ENCODE measurements at places on chromosomes 16 and 17.

DNA sequence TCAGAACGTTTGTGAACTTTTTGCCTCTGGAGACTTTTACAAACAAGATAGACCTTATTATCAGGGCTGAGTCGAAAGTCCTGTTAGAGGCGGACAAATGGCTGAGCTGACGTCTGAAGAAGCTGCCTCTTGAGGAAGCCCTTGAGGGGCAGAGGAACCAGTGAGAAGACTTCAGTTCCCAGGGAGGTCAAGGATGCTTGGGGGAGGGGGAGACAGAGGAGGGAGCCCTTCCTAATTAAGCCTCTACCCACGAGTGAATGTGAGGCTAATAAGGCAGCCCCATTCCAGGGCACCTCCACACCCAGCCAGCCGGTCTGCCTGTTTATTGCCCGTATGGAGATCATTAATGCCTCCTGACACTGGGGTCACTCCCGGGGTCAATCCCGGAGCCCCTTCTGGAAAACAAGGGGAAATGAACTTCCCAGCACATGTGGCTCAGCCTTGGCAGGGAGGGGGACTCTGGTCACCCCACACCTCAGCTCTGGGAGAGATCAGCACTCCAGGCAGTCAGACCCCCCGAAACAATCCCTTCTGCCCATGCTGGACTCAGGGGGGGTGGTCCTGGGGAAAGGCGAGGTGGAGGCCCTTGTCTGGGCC, 9.2 kb upstream of the TBX4 start:
- no peak for DNase-seq

DNA sequence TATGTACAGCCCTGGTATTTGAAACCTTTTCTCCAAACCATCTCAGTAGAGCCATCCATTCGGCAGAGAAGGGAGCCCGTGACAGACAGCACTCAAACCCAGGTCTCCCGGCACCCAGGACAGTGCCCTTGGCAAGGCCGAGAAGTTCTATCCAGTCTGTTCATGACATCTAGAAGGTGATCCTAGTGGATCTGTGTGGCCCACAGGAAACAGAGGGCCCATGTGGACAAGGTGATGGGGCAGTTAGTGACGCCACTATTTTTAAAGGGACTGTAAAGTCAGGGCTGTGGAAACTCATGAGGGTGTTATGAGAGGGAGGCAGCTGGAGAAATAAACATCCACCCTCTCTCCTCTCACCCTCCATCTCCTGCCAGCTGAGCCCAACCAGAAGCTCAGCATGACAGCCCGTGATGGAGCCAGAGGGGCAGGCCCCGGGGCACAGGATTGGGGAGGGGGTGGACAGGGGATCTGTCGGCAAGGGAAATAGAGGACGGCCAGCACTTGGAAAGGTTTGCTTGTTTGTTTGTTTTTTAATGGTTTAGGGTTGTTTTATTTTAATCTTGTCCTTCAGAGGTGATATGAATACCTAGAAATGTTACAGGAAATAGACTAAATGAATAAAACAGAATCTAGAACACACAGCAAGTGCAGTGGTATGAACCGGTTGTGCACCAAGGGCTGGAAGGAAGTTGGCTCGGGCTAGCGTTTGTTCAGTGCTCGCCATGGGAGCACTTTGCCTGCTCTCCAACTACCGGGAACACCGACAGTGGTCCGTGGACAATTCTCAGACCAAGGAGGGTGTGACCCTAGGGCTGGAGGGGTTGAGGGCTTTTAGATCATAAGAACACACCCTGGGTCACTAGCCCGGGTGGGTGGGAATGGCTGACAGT, 17.1 kb downstream of the MYLK3 start:
- no peak for DNase-seq

DNA sequence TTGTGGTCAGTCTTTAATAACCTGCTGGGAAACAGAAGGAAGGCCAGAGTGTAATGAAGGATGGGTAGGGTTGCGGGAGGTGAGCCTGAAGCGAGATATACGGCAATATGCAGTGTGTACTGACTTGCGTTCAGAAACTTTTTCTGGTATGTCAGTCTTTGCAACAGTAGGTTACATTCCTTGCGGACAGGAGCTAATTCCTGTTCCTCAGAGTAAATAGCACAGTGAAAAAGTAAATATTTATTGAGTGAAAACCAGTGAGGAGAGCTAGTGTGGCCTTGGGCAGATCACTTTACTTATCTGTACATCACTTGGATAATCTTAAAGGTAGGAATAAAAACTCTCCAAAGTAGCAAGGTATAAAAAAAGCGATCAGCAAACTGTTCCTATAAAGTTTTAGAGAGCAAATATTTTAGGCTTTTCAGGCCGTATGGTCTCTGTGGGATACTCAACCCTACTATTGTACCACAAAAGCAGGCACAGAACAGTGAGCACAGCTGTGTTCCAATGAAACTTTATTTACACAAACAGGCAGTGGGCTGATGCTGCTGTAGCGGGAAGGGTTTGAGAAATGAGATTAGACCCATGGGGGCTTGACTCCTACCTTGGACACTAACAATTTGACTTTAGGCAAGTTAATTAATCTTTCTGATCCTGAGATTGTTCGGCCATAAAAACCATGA, 348.0 kb downstream of the UTP18 start:
- DNase-seq: no peak

DNA sequence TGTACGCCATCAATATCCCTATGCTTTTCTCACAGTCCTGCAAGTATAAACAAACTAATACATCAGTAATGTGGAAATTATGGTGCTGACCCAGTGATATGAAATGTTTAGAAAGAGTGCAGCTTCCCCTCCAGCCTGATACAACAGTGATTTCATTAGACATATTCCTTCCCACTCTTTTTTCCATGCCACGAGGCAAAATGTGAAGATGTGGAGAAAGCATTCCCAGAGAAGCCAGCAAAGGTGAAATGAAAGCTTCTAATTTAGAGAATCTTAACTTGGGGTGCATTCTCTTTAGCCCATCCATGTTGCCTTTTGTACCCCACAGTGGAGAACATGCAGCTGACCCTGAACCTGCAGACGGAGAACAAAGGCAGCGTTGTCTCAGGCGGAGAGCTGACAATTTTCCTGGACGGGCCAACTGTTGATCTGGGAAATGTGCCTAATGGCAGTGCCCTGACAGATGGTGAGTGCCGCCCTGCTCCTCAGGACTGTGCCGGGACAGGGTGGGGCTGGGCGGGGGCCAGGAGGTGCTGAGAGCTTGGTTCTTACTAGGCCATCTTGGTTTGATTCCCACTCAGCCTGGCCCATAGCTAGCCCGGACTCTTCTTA, 77.8 kb downstream of the WWP2 start:
- no peak for DNase-seq

- no peak for DNase-seq
These were observed 22.2 kb upstream of the C17orf113 start for GRCh38 chr17:42072323-42073187.

GRCh38 chr17:76920364-76921139, 52.3 kb downstream of the MGAT5B start:
- no peak for DNase-seq

- no peak for DNase-seq
These were observed 105.4 kb downstream of the ZNF423 start for GRCh38 chr16:49750341-49751000.

DNA sequence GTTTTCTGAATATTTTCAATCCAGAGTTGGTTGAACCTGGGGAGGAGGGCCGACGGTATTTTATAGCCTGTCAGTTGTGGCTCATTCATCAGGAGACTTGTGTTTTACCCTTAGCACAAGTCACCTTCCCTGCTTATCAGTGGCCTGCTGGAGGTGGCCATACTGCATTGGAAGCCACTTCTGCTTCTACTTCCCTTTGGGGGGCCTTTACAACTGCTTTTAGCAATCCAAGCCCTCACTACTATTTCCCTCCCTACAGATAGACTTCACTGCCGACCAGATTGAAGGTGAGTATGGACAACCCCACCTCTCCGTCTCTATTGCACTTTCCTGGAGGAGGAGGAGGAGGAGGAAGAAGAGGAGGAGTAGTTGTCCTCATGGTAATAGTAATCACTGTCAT, 4.4 kb downstream of the MYL4 start:
- no peak for DNase-seq

DNA sequence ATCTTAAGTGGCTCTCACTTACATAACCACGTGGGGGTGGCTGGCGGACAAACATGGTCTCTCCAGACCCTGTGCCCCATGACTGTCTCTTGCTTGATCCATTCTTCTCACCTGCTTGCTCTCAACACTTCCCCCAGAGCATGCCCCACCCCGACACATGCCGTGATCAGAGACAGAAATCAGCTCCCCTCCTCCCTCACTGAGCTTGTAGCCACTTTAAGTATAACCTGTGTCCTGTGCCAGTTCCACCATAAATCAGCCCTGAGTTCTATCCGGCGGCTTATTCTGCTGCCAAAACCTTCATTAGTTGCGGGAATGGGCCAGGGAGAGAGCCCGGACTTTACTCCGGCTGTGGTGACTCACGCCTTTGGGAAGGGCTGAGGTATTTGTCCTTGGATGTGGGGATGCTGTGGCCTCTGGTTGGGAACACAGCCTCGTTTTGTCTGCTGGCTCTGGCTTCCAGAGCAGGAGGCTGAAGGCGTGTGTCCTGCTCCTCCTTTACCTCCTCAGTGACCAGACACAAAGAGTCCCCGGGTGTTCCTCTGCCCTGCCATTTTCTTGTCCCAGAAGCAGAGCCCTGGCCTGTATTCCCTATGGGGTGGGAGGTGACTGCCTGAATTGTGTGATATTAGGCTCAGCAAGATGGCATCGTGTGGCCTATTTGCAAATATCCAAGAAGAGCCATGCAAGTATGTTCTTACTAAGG, 21.1 kb downstream of the ANKRD40 start:
- DNase-seq: no peak

- no peak for DNase-seq
These were observed 3.5 kb upstream of the LASP1NB start for GRCh38 chr17:38921756-38922411.

DNA sequence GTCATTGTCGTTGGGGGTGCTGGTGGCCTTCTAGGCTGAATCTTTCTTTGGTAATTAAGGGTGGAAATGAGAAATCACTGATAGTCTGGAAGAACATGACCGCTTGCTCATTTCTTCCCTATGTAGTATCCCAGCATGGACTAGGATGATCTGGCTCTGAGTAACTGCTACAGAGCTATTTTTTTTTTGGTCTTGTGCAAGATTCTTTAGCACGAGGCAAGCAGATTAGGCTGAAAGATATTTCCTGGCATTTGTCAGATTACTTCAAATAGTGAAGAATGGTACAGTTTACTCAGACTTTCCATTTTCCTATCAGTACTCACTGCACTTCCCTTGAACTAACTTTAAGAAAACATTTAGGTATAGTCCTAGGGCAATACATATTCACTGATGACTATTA, 89.0 kb downstream of the SYCE1L start:
- peak; percentile 32 for DNase-seq

DNA sequence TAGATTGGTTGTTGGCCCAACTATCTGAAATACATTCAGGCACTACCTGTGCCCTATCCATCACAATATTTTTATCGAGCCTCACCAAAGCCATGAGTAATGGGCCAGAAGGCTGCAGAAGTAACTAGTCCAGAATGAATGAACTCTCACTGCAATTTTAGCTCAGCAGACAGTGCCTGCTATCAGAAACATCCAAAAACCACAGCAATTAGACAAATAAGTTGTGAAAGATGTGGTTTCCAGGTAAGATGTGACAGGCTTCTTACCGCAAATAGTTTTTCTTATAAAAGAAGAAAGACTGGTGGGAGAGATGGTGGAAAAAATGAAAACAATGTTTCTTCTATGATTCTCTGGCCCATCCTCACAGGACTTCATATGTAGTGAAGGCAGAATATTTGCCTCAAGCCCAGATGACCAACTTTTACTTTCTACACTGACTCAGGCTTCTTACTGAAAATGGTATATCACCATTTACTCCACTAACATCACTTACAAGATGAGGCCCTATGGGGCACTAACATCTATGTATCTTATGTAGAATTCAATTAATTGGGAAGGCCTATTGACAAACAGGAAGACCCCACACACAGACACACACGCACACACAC, 9.8 kb upstream of the RFFL start:
- no peak for DNase-seq

- DNase-seq: no peak
These were observed 36.1 kb upstream of the ERCC4 start for GRCh38 chr16:13883881-13884280.

DNA sequence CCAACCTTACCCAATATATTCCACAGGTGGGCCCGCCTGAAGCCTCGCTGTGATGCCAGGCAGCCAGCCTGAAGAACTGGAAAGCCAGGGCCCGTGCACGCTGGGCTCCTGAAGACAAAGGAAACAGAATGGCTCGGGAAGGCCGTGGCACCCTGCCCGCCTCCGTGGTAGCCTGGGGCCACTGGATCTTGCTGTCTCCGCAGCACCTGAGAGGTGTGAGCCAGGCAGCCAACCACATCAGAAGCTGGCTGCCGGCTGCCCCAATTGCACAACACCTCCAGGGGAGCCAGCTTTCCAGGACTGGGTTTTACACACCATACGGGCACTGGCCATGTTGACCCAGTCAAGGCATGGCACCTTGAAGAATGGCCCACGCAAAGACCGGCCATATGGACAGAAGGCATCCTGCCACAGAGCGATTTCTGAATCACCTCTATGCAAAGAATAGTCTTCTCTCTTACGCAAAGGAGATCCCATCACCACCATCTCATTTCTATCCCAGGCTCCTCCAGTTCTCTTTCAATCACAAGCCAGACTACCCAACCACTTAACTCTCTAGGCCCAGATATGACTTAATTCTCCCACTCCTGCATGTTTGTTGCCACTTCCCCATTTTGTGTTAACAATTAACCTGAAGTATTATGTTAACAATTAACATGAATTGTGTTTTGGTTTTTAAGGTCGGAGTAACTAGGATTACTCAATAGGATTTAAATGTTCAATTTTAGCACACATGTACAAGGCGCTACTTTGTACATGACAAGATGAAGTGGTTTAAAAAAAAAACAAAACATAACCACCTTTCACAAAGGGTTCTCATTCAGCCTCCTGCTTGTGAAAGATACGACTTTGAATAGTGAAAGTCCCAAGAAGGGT, 32.1 kb downstream of the ZFHX3 start:
- DNase-seq: no peak

DNA sequence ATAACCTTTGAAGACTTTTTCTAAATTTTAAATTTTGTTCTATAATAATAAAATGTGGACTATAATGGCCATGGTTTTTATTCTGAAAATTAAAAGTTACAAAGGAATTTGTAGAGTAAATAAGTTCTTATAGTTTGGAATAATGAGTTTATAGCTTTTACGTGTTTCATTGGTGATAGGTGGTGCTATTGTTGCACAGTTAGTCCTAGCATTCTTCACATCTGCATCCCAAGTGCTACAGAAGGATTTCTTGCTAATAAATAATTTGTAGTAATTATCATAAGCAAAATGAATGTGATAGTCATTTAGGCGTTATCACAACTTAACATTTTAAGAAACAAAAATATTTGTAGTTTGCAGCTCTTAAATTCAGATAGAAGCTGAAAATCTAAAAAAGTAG, 67.9 kb downstream of the BCAS3 start:
- DNase-seq: no peak

DNA sequence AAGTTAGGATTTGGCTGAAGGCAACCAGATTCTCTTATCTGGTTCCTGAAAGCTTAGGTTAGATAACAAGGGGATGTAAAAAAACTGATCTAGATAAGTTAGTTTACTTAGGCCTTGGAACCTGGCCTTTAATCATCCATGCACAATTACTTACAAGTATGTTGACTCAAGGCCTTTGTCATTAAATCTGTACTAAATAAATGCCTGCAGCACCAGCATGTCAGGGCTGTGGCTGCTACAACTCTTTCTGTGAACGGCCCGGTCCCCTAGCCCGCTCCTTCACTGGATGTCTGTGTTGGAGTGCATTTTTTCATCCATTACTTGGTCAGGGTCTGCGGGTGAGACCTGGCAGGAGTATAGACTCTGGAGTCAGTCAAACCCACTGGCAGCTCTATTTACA, 48.4 kb upstream of the ALDH3A1 start:
- DNase-seq: no peak

GRCh38 chr17:61456061-61456681, 3.9 kb downstream of the TBX4 start:
- DNase-seq: no peak

Measured in AG04450 (cell line).